ENCODE measurements at places on chromosomes 2 and 18.
A peak's percentile ranks its signal among the peaks of the same experiment; 100 is the strongest.

GRCh38 chr2:105403783-105404698, 5.2 kb upstream of the FHL2 start:
- no peak overlapping the region for H3K4me3 ChIP-seq
- H3K36me3 ChIP-seq, result no peaks in the 10 kb centered on the region
- no peaks in the 10 kb centered on the region for H3K4me1 ChIP-seq
- H3K27me3 ChIP-seq, result no peaks in the 10 kb centered on the region
- no peak overlapping the region for H3K27ac ChIP-seq

- H3K4me3 ChIP-seq, result no peak overlapping the region
- no peak for DNase-seq
- H3K27ac ChIP-seq, result no peak overlapping the region
- H3K4me1 ChIP-seq, result peaks cover 13% of the 10 kb centered on the region
- H3K27me3 ChIP-seq, result no peaks in the 10 kb centered on the region
- no peaks in the 10 kb centered on the region for H3K36me3 ChIP-seq
Observed at GRCh38 chr2:85865539-85866164, 23.1 kb downstream of the ST3GAL5 start.

DNA sequence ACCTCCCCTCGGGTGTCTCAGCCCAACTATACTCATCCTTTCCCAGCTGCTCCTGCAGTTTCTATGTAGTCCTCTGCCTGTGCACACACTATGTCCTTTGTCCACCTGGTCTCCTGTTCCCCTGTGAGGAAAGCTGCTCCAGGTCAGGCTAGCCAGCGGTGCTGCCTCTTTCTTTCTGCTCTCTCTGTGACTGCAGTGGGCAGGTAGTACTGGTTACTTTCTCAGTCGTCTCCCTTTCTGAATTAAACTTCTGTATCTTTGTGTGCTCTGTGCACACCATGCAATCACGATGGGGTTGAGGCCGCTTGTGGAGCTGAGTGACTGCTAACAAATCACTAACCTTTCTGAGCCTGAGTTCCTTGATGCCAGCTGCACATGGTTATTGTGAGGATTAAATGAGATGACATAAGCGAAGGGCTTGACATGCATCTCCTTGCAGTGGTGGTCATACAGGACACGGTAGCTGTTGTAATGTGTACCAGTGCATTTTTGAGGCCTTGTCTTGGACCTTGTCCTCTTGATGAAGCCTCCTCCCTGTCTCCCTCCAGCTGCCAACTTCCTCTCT, 3.5 kb downstream of the FARP2 start:
- H3K4me1 ChIP-seq, result peaks cover 13% of the 10 kb centered on the region
- DNase-seq, result no peak
- no peak overlapping the region for H3K4me3 ChIP-seq
- no peaks in the 10 kb centered on the region for H3K36me3 ChIP-seq
- no peak overlapping the region for H3K27ac ChIP-seq
- H3K27me3 ChIP-seq, result no peaks in the 10 kb centered on the region

- no peaks in the 10 kb centered on the region for H3K4me1 ChIP-seq
- DNase-seq, result no peak
- H3K27ac ChIP-seq, result no peak overlapping the region
- H3K4me3 ChIP-seq, result no peak overlapping the region
Observed at GRCh38 chr2:138637061-138637460, 135.5 kb downstream of the SPOPL start.

DNA sequence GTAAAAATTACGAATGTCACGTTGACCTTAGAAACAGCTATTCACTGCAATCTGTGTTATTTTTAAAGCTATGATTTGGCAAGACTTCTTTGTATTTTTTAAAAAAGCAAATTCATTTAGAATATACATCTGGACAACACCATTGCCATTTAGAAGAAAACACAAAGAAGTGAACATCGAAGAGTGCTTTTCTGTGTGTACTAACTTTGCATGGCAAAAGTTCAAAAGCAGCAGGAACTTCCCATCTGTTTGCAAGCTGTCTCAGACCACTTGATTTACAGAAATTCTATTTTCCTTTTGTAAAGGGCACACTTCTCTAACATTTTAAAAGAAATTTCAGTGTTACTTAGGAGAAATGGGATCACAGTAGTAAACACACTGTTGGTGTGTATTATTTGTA, 145.9 kb downstream of the CALCRL start:
- H3K27me3 ChIP-seq, result no peaks in the 10 kb centered on the region
- DNase-seq, result no peak
- H3K36me3 ChIP-seq, result no peaks in the 10 kb centered on the region
- no peak overlapping the region for H3K27ac ChIP-seq
- no peak overlapping the region for H3K4me3 ChIP-seq

DNA sequence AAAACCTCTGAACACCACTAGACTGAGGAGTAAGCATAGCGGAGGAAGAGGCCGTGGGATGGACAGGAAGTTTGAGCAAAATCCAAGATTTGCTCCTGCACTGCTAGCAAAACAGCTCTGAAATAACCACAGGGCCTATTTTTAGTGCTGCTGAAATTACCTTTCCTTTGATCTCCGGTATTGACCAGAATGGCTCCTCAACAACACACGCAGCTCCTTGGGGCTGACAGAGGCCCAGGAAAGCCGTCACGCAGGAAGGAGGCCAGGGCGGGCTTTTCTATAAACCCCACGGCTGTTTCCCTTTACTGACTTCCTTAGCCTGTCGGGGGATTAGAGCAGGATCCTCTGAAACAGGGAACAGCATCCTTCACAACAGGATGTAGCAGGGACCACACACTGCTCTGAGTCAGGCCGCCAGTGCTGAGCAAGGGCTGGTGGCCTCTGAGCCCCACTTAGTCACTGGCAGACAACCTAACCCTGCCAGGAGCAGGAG, 80.8 kb upstream of the LCLAT1 start:
- no peaks in the 10 kb centered on the region for H3K36me3 ChIP-seq
- no peak overlapping the region for H3K27ac ChIP-seq
- no peak for DNase-seq
- H3K27me3 ChIP-seq, result no peaks in the 10 kb centered on the region

- no peak overlapping the region for H3K27ac ChIP-seq
- no peak overlapping the region for H3K4me3 ChIP-seq
- DNase-seq, result no peak
- peaks cover 11% of the 10 kb centered on the region for H3K36me3 ChIP-seq
- H3K27me3 ChIP-seq, result no peaks in the 10 kb centered on the region
- H3K4me1 ChIP-seq, result no peaks in the 10 kb centered on the region
Observed at GRCh38 chr2:182726473-182726872, 10.4 kb downstream of the DNAJC10 start.

- H3K4me3 ChIP-seq, result peak overlapping the region; percentile 92
- H3K36me3 ChIP-seq, result peaks cover 26% of the 10 kb centered on the region
- peak overlapping the region; percentile 77 for H3K27ac ChIP-seq
- H3K4me1 ChIP-seq, result peaks cover 27% of the 10 kb centered on the region
Observed at GRCh38 chr2:71130905-71131244, 441 bp downstream of the MPHOSPH10 start.

DNA sequence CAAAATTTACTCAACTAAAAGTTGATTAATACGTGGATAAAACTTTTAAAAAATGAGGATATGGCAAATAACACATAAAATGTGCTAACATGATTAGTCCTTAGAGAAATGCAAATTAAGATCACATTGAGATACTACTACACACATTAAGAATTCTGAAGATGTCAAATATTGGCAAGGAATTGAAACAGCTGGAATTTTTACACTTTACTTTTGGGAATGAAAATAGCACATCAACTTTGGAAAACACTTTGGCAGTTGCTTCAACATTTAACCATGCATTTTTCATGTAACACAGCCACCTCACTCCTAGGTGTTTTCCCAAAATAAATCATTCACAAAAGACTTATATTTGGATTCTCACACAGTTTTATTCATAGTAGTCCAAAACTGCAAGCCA, 687.9 kb upstream of the SETBP1 start:
- H3K36me3 ChIP-seq, result no peaks in the 10 kb centered on the region
- no peaks in the 10 kb centered on the region for H3K4me1 ChIP-seq
- DNase-seq, result no peak
- H3K4me3 ChIP-seq, result no peak overlapping the region

DNA sequence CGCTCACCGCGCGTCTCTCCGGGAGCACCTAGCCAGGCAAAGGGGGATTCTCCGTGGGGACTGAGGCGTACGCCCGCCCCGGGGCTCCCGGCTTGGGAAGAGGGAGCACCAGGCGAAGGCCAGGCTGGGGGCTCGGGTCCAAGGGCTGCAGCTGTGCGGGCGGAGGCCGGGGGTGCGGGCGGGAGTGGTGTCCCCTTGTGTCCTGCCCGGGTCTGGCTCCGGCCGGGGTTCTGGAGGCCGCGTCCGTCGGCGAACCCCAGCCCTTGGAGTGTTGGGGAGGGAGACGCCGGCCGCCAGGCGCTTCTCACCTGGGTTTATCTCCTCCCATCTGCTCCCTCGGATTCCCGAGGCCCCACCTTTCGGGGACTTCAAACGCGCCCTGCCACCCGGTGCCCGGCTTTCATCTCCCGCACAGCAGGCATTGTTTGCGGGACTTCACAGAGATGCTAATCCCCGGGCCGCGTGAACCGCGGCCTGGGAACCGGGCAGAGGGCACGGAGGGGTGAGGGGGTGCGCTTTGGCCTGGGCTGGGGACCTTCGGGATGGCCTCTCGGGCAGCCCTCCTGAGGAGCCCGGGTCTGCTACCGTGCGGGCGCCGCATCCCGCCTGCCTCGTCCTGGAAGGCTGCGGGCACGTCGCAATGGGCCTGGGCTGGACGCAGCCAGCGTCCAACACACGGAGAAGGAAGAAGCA, 5.0 kb upstream of the GBX2 start:
- H3K27ac ChIP-seq, result no peak overlapping the region
- no peak for DNase-seq
- no peaks in the 10 kb centered on the region for H3K4me1 ChIP-seq
- peaks cover 48% of the 10 kb centered on the region for H3K27me3 ChIP-seq
- H3K36me3 ChIP-seq, result no peaks in the 10 kb centered on the region
- no peak overlapping the region for H3K4me3 ChIP-seq

- DNase-seq, result no peak
- H3K36me3 ChIP-seq, result no peaks in the 10 kb centered on the region
- no peak overlapping the region for H3K4me3 ChIP-seq
- H3K4me1 ChIP-seq, result no peaks in the 10 kb centered on the region
Observed at GRCh38 chr18:36539674-36540231, 242.2 kb downstream of the FHOD3 start.

DNA sequence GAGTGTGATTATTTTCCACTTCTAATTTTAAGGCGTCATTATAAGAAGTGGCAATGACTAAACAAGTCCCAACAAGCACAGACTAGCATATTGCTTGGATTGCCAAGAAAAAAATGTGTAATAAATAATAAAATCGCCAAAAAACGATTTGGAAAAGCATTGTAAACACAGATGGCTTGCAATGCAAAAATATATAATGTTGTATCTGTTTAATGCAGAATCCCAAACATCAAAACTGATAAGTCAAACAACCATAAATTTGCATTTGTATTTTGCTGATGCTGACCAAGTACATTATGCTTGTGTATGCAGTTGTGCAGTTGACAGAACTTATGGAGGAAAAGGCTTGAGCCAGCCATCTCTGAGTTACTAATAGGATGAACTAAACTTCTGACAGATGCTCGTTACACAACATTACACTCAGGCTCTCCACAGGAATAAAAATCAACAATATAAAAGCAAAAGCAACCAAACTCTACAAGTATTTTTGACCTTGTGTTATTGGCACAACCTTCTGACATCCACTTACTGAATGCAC, 68.1 kb downstream of the DNER start:
- H3K27ac ChIP-seq, result no peak overlapping the region
- H3K36me3 ChIP-seq, result no peaks in the 10 kb centered on the region
- DNase-seq, result no peak
- H3K4me3 ChIP-seq, result no peak overlapping the region
- H3K27me3 ChIP-seq, result peaks cover 4% of the 10 kb centered on the region

- H3K4me1 ChIP-seq, result no peaks in the 10 kb centered on the region
- no peaks in the 10 kb centered on the region for H3K36me3 ChIP-seq
- DNase-seq, result no peak
- no peak overlapping the region for H3K4me3 ChIP-seq
- no peak overlapping the region for H3K27ac ChIP-seq
- H3K27me3 ChIP-seq, result no peaks in the 10 kb centered on the region
Observed at GRCh38 chr2:169397697-169398096, 35.4 kb upstream of the LRP2 start.

- no peak overlapping the region for H3K4me3 ChIP-seq
- H3K27ac ChIP-seq, result no peak overlapping the region
- no peak for DNase-seq
- H3K36me3 ChIP-seq, result no peaks in the 10 kb centered on the region
Observed at GRCh38 chr2:19068206-19068605, 290.2 kb downstream of the OSR1 start.

- H3K4me1 ChIP-seq, result no peaks in the 10 kb centered on the region
- no peak overlapping the region for H3K27ac ChIP-seq
- no peak overlapping the region for H3K4me3 ChIP-seq
- DNase-seq, result no peak
- H3K36me3 ChIP-seq, result no peaks in the 10 kb centered on the region
Observed at GRCh38 chr2:101982495-101983029, 9.2 kb upstream of the IL1R2 start.

GRCh38 chr2:219025637-219026585, 15.4 kb downstream of the CFAP65 start:
- H3K27ac ChIP-seq, result no peak overlapping the region
- no peaks in the 10 kb centered on the region for H3K36me3 ChIP-seq
- DNase-seq, result no peak
- no peaks in the 10 kb centered on the region for H3K4me1 ChIP-seq
- H3K4me3 ChIP-seq, result no peak overlapping the region
- no peaks in the 10 kb centered on the region for H3K27me3 ChIP-seq

GRCh38 chr2:240051697-240052096, 1.6 kb downstream of the OR6B3 start:
- H3K4me3 ChIP-seq, result no peak overlapping the region
- no peaks in the 10 kb centered on the region for H3K36me3 ChIP-seq
- H3K27ac ChIP-seq, result no peak overlapping the region
- no peaks in the 10 kb centered on the region for H3K4me1 ChIP-seq

DNA sequence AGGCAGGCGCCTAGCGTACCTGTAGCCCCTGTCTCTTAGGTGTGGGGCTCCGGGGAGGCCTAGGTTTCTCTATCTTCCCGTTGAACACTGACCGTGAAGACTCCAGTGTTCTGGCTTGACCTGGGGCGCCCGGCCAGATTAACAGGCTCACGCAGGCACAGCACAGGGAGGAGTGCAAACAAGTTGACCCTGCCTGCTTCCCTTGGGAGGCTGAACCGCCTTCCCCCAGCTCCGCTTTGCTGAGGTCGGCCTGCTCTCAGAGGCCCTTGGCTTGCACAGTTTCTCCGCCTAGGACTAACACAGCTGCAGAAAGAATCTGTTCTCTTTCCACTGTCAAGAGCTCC, 567 bp downstream of the PCYOX1 start:
- peak overlapping the region; percentile 80 for H3K4me3 ChIP-seq
- peak overlapping the region; percentile 64 for H3K27ac ChIP-seq
- peaks cover 5% of the 10 kb centered on the region for H3K36me3 ChIP-seq
- DNase-seq, result no peak

GRCh38 chr18:53715243-53715853, 509.1 kb downstream of the MBD2 start:
- DNase-seq, result no peak
- H3K36me3 ChIP-seq, result no peaks in the 10 kb centered on the region
